Hippocampal formation (tissue), 2 donors: ENCODE measurements at places on chromosomes 12 and 14.

DNA sequence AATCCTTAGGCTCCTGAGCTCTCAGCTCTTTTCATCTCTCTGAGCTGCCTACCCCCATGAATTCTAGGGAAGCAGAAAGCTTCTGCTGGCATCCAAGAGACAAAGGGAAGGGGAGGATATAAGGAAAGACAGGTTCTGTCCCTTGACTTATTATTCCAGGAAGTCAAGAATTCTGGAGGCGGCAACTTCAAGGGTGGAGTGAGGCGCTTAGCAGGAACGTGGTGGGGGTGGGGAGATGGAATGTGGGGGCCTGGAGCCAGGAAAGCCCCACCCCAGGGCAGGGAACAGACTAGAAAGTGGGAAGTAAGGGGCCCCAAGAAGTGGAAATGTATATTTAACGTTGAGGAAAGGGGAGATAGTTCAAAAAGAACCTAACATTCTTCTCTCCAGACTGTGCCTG, 1.4 kb downstream of the CALCOCO1 start:
- no peak for DNase-seq

- DNase-seq = no peak
Measured at GRCh38 chr12:23197266-23197665, 572.3 kb downstream of the ETNK1 start.

GRCh38 chr12:108133482-108133881, 4.4 kb downstream of the WSCD2 start:
- no peak for DNase-seq

GRCh38 chr14:82134411-82134810, 600.8 kb upstream of the SEL1L start:
- DNase-seq = no peak

- no peak for DNase-seq
Measured at GRCh38 chr12:67034110-67034879, 234.9 kb upstream of the CAND1 start.

GRCh38 chr12:11592484-11592883, 57.0 kb upstream of the ETV6 start:
- DNase-seq = no peak

GRCh38 chr12:59724011-59724695, 128.3 kb downstream of the SLC16A7 start:
- DNase-seq = no peak

- no peak for DNase-seq
Measured at GRCh38 chr12:99436584-99436983, 211.0 kb upstream of the GARIN6 start.

GRCh38 chr12:95626854-95627253, 75.6 kb upstream of the USP44 start:
- no peak for DNase-seq

GRCh38 chr12:12488823-12489550, 73.7 kb downstream of the DUSP16 start:
- DNase-seq = no peak

DNA sequence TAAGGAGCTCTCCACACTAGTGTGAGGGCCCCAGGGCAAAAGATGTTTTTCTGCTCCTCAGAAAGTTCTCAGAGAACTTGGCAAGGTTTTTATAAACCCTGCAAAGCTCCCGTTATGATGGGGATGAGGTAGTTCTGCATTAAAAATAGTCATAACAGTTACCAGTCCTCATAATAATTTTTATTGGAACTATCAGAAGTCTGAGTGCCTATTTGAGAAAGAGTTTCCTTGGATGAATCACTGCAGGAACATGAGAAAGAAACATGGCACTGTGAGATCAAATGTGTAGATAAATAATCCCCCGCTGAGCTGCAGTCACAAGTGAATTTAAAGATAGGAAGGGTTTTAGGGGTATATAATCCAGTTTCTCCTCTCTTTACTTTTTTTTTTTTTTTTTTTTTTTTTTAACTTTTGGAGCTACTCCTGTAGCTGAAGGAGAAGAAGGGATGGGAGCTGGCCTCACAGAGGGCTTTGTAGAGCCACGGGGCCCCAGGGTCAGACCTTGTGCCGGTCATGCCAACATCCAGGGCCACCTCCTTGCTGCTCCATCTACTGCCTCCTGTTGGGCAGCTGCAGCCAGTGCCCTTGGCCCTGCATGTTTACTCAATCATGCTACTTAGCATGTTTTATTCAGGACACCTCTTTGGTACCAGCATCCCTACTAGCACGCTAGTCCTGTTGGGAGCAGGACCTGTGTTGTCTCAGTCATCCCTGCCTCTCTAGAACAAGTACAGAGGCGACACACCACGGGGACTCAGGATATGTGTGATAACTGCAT, 39.5 kb downstream of the EVL start:
- DNase-seq = no peak
